ENCODE measurements at places on chromosomes 13 and 19.
A peak's percentile ranks its signal among the peaks of the same experiment; 100 is the strongest.

GRCh38 chr19:13914777-13915176 lies 8.8 kb downstream of the CC2D1A start:
- DNase-seq: no peak

DNA sequence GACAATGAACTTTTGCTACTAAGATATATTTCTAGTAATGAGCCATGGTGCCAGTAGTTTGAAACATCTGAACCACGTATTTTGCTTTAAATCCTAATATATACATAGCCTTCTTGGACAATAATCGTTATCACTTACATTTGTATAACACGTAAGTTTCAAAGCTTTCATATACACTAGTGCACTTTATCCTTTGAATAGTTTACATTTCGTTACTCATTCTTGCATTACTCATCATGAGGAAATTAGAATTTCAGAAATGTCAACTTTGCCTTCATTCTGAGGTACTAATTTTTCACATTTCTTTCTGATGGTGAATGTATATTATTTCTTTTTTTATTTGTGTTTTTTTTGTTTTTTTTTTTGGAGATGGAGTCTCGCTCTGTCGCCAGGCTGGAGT lies 5.8 kb downstream of the KBTBD7 start:
- no peak for DNase-seq

DNA sequence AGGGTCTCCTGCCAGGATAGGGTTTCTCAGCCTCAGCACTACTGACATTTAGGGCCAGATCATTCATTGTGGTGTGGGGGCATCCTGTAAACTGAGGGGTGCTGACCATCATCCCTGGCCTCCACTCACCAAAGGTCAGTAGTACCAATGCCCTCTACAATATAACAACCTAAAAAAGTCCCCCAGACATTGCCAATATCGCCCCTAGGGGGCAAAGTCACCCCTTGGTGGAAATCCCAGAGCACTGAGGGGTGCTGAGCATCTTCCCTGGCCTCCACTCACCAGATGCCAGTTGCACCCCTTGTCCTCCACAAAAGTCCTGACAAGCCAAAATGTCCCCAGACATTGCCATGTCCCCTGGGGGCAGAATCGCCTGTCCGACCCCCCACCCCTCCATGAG lies 21.6 kb downstream of the CPAMD8 start:
- DNase-seq: no peak

- no peak for DNase-seq
Measured at GRCh38 chr19:7074705-7075282, 5.3 kb downstream of the ZNF557 start.

DNA sequence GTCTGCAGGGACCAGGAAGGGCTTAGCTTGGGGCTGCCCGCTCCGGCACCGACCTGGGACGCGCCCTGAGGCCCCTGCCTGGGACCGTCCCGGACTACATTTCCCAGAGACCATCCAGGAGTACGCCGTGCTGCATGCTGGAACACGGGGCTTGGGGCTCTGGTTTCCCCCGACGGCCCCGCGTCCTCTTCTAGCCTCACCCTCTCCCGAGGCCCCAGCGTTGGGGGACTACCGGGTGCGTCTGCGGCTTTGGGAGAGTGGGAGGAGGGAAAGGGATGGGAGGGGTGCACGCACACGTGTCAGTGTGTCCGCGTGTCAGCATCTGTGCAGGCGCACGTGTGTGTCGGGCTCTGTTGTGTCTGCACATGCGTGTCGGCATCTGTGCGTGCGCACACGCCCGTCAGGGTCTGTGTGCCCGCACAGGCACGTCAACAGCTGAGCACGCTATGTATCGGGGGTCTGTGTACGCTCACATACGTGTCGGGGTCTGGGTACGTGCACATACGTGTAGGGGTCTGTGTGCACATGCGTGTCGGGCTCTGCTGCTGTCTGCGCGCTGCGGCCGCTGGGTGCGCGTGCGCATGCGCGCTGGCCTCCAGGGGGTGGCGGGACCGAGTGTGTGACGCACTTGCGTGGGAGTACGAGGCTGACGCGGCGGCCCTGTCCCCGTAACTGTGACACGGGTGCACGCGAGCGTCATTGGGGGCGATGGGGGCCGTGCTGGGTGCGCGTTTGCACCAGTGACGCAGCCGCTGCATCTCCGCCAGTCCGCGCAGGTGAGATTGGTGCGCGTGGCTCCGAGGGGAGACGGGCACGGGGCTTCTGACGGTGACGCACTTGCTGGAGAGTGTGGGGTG lies at the start of gene ZNF331:
Gene ZNF331 (plus strand): TSS at position 625 of the 857 bp plus-strand sequence. CDS start 31,232 bp downstream, outside the sequence.
- peak; percentile 78 for DNase-seq

- DNase-seq: peak; percentile 88
Measured at GRCh38 chr13:110819203-110820014, 95.5 kb downstream of the ANKRD10 start.

DNA sequence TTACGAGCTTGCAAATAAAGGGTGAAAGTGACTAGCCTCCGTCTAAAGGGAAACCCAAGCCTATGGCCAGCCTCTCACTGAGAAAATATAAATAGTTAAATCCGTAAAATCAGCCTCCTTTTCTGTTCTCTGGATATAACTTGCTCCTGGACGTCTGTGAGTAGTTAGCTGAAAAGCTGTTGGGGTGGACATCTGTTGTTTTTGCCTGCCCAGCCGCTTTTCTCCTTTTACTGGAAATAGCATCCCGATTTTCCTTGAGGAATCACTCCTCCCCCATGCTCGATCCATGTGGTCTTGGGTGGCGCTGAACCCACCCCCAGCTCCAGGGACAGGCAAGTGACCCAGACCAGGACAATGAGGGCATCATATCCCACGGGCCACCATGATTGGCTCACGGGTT lies 291.5 kb upstream of the ZNF507 start:
- DNase-seq: no peak

DNA sequence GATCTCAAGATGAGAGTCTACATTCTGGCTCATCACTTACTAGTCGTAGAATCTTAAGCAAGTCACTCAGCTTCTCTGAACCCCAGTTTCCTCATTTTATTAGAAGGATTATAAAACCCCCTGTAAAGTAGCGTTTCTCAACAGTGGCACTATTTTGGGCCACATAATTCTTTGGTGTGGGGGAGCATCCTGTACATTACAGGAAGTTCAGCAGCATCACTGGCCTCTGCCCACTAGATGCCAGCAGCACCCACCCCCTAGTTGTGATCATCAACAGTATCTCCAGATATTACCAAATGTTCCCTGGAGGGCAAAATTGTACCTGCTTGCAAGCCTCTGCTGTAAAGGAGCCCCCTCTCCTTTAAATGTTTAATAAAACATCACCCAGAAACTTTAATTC lies 22.6 kb downstream of the STARD13 start:
- no peak for DNase-seq

DNA sequence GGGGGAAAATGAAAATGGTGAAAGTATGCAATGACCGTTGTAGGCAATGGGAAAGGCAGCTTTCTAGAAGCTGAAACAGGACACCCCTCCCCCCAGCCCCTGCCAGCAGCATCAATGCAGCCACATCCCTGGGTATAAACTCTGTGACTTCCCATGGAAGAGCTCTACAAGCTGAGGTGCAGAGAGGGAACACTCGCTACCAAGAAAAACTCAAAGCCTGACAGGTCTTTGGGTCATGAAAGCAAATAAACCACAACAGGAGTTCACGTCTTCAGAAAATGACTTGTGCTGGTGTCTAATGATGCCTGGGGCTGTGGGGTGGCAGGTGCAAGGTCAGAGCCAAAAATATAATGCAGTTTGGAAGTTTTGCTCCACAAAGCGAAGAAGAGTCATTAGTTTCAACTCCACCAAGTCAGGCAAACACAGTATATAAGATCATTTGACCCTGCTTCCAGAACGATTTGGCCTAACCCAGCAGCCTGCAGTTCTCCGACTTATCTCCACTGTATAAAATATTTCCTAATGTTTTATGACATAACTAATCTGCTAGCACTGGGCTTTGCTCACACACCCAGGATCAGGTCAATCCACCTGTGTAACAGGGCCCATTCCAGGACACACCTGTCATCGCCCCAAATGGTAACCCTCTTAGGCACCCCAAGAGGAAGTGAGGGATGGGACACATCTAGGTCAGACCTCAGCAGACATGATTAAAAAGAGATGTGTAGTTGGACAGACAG lies 102.1 kb downstream of the IRS2 start:
- no peak for DNase-seq

GRCh38 chr13:106139377-106139776 lies 396.1 kb downstream of the EFNB2 start:
- no peak for DNase-seq

DNA sequence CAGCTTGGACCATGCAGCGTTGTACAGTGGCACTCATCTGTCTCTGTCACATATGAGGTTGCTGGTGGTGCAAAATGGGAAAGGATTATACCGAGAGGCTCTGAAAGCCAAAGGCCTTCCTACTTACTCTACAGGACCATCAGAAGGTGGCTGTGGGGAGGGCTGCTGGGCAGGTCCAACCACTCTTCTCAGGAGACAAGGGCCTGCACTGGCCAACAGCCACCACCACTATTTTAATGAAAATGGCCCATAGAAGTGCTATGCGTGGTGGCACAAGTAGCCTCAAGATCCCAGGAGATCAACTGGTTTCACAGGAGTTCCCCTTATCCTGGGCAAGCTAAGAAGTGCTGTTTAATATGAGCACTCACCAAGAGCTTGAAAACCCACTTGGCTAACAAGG lies 52.3 kb downstream of the MRPL57 start:
- DNase-seq: no peak

DNA sequence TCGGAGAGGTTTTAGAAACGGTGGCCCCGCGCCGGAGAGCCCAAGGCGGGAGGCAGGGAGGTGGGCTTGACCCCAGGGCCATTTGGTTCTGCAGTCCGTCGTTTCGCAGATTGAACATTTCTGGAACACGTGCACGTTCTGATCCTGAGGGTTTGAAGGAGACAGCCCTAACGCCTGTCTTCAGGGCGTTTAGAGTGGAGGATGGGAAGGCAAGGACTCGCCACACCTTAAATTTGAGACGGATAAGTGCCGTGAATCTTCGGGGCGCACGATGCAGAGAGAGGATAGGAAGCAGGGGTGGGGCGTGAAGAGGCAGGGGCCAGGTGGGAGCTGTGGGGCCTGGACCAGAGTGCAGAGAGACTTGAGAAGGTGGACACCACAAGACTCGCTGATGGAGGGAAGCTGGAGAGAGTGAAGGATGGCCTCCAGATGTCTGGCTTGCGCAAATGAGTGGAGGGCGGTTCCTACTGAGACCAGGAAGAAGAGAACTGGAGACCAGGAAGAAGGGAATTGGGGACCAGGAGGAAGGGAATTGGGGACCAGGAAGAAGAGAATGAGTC lies 804 bp upstream of the MIER2 start:
- DNase-seq: no peak

DNA sequence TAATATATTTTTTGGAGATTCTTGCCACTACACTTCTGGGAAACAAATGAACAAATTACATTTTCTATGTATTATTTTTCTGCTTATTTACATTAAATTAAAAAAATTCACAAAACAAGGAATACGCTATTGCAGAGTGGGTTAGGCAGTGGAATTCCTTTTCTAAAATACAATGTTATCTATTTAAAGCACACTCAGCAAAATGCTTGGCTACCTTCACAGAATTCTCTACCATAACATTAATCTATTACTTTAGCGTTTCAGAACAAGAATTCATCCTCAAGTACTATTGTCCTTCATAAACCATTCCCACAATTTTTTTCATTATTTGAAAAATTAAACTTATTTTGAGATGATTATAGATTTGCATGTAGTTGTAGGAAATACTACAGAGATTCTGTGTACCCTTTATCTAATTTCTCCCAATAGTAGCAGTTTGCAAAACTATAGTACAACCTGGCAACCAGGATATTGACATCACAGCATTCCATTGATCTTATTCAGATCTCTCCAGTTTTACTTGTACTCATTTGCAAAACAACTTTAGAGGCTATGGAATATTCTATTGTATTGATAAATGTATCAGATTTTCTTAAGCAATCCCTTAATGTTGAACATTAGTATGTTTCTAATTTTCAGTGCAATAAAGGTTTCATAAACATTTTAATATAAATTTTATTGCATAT lies 120.9 kb downstream of the DLEU7 start:
- DNase-seq: no peak
